ELR (cell line): ENCODE measurements at places on chromosomes 1 and 21.

- peak; percentile 42 for DNase-seq
These were observed 272.5 kb downstream of the RRAGC start for GRCh38 chr1:38586993-38587646.

GRCh38 chr1:205532996-205533735 is 28.7 kb downstream of the CDK18 start:
- no peak for DNase-seq

DNA sequence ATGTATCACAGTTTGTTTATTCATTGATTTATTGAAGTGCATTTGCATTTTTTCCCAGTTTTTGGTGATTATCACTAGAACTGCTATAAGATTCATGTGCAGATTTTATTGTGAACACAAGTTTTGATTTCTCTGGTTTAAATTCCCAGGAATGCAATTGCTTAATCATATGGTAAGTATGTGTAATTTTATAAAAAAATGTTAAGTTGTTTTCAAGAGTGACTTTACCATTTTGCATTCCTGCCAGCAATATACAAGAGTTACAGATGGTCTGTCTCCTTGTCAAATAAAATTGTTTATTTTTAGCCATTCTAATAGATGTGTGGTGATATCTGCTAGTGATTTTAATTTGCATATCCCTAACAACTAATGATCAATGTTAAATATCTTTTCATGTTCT is 127.3 kb upstream of the APP start:
- no peak for DNase-seq

DNA sequence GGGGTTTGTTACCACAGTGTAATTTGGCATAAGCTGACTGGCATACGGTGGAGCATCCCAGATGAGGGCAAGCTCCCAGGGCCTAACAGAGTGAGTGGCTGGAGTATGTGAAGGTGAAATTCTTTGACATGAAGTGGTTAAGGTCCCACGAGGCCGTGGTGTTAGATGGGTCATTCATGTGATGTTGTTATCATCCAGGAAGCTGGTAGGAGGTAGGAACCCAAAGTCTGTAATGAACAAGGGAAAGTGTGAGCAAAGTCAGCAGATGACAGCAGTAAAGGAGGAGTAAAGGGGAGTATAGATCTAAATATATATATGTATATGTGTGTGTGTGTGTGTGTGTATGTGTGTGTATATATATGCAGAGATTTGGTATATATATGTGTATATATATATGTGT is 47.6 kb downstream of the MDM4 start:
- DNase-seq: no peak

- no peak for DNase-seq
These were observed 9.6 kb downstream of the TRABD2B start for GRCh38 chr1:47987601-47988000.

DNA sequence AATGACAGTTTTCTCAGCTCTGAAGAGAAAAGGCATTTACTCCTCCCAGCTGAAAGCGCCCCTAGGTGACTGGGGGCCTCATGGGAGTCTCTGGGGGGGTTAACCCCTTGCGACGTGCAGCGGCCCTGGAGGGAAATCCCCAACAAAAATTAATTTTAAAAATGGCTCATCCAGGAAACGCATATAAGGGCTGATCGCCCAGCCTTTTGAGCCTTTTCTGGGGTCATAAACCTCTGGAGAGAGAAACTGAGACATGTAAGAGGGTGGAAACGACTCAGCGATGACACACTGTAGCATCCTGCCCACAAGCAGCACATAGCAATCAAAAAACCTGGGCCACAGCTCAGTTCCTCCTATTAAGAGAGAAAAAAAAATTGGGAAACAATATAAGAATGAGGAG is 20.4 kb upstream of the HPDL start:
- DNase-seq: peak; percentile 91

- DNase-seq: no peak
These were observed 58.5 kb upstream of the CNTN2 start for GRCh38 chr1:204984499-204984898.

GRCh38 chr1:110067893-110068645 is 2.4 kb downstream of the ALX3 start:
- DNase-seq: no peak

GRCh38 chr1:31735571-31735970 is 28.6 kb downstream of the ADGRB2 start:
- DNase-seq: no peak

GRCh38 chr1:29050166-29050565 is 73.5 kb downstream of the TMEM200B start:
- no peak for DNase-seq

GRCh38 chr1:60569189-60569588 is 495.6 kb upstream of the C1orf87 start:
- no peak for DNase-seq

DNA sequence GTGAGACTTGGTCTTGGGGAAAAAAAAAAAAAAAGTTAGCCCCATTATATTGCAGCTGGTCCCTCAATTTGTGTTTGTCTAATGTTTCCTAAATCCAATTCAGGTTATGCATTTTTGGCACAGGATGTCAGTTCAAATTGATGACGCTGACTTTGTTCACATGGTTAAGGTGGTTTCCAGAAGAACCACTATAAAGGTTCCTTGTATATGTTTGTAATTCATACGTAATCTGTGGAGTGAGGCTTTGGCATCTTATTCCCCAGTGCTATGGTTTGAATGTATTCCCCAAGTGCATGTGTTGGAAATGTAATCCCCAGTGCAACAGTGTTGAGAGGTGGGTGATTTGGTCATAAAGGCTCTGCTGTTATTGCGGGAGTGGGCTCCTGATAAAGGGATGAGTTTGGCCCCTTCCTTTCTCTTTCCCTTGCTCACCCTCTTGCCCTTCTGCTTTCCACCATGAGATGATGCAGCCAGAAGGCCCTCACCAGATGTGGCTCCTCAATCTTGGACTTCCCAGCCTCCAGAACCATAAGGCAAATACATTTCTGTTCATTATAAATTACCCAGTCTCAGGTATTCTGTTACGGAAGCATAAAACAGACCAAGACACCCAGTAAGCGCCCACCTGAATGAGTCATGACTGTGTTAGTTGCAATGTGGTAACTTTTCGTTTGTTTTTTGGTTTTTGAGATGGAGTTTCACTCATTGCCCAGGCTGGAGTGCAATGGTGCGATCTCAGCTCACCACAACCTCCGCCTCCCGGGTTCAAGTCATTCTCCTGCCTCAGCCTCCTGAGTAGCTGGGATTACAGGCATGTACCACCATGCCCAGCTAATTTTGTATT is 19.5 kb upstream of the HLCS start:
- no peak for DNase-seq

DNA sequence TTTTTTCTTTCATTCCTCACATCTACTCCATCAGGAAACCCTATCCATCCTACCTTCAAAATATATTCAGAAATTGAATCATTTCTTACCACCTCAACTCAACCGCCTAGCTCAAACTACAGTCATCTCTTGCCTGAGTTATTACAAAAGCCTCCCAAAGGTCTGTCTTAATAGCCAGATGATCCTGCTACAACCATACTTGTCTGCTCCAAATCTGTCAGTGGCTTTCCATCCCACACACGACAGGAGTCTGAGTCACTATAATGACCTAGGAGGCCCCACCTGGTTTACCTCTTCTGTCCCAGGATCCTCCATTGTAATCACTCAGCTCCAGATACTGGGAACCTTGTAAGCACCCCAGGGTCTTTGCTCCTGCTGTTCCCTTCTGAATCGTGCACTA is 37.1 kb upstream of the IL12RB2 start:
- DNase-seq: no peak

DNA sequence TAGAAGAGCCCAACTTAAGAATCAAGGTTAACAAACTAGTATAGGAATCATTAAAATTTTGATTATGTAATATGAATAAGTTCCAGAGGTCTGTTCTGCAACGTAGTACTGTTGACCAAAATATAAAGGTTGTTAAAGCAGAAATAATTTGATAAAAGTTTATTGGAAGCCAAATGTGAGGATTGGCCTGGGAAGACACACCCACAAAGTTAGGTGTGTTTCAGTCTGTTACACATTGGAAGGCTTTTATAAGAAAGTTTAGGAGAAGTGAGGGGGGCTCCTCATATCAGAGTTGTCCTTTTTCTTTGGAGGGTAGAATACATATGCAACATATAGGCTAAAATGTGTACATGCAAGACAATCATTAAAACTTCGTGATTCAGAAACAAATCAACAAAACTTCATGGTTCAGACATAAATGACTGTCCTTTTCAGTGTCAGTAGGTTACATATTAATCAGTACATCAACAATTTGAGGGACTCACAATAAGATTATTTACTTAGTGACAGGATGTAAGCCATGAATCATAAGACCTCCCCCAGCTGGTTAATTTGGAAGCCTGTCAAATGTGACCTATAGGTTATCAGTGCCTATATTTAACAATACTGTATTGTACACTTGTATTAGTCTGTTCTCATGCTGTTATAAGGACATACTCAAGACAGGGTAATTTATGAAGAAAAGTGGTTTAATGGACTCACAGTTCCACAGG is 245.0 kb upstream of the B3GALT2 start:
- DNase-seq: peak; percentile 19

DNA sequence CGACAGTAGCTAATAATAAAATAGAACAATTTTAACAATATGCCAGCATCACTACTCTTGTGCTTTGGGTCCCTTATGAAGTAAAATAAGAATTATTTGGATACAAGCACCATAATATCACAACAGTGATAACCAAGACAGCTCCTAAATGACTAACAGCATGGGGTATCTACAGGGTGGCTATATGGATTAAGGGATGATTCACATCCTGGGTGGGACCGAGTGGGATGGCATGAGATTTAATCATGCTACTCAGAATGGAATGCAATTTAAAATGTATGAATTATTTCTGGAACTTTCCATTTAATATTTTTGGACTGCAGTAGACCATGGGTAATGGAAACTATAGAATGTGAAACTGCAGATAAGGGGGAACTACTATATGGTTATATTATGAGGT is 28.1 kb upstream of the B3GALNT2 start:
- DNase-seq: peak; percentile 89

DNA sequence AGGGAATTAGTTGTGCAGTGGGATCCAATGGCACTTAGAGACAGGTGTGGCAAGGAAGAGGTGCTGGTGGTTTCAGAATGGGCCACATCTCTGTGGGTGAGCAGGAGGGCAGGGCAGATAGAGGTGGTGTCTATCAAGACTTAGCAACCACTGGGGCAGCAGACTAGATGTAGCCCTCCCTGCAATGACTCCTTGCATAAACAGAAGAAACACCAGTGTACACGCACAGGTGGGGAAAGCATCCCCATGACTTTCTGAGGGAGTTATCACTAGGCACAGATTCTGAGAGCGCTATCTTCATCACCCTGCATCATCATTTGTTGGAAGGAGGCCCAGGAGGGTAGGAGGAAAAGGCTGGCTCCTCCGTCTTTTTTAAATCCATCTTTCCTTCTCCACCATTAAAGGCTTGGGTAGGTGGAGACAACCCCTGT is 58.4 kb downstream of the PLXNA2 start:
- DNase-seq: peak; percentile 49

GRCh38 chr1:187762118-187762517 is 933.4 kb downstream of the PLA2G4A start:
- DNase-seq: no peak

DNA sequence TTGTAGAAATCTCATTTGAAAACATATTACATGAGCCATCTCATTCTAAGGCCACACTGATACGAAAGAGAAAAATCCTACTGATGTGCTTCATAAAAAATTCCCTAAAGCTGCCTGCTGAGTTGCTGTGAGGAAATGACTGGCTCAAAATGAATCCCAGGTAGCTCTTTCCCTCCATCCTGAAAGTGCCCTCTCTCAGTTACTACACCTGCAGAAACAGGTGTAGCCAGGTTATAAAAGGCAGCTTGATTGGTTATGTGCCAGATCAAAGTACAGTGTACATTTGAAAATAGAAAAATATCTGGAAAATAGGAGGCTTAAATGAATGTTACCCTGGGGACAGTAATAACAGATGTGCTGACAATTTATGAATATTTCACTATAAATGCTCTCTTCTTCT is 833.4 kb upstream of the ADGRL4 start:
- no peak for DNase-seq

GRCh38 chr1:157105298-157105987 is 5.8 kb upstream of the ETV3L start:
- no peak for DNase-seq

DNA sequence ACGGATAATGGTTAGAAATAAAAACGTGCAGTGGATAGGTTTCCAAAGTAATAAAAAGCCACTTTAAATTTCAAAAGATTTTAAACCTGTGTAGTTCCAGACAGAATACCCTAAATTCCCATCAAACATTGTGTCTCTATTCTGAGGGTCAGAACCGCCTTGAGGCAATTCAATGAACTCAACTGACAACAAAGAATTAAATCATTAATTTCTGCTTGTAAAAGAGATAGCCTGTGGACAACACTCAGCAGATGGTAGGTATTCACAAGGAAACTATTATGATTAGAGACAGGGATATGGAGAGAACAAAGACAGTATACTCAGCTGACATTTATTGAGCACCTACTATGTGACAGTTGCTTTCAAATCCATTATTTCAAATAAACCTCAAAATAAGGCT is 35.1 kb upstream of the JUN start:
- DNase-seq: no peak

DNA sequence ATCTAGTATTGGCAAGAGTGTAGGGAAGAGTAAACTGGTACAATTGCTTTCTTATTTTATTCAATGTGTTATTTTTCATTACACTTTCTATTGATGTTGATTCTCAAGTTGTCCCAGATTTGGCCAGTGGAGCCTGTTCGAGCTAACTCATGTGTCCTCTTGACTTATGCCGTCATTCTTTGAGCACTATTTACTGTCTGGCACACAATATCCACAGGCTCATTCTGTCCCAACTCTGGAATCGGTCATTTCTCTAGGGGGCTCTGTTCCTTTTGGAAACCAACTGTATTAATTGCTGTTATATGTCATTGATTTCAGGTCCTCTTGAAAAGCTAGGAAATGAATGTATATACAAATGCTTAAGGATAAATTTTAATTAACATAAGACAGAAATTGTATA is 22.4 kb upstream of the SFPQ start:
- DNase-seq: no peak

- no peak for DNase-seq
These were observed 12.0 kb downstream of the F11R start for GRCh38 chr1:161008869-161009510.

GRCh38 chr1:179984942-179985341 is 30.3 kb downstream of the CEP350 start:
- DNase-seq: no peak

DNA sequence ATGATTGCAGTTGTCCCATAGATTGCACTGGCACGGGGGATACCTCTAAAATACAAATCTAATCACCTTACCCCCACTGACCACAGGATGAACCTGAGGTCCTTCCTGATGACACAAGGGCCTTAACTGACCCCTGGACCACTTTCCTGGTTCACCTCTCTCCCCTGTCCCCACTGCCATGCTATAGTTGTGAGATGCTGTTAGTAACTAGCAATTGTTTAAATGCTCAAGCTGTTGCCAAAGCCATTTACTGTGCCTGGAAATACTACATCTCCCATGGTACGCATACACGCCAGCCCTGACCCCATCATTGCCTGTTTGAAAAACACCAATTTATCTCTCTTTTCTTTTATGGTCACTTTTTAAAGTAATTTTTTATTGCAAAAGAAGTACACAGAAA is 29.1 kb upstream of the RGS8 start:
- no peak for DNase-seq
